ENCODE measurements at places on chromosomes 12 and 14. TPM values are rescaled to one million over a fixed set of nuclear protein-coding genes. Genes with fewer than 3 reads are reported as not detected.

Gene AQP5
- total RNA-seq, result 0.63 TPM

Gene BHLHE41
- total RNA-seq, result 1.3 TPM

Gene C14orf132
- total RNA-seq, result 66.4 TPM

Gene PIWIL1
- not detected for total RNA-seq

Gene ITGA5
- total RNA-seq, result 5.0 TPM

All from parietal lobe (tissue), 2 donors.